ENCODE measurements at places on chromosomes 1 and 21.

DNA sequence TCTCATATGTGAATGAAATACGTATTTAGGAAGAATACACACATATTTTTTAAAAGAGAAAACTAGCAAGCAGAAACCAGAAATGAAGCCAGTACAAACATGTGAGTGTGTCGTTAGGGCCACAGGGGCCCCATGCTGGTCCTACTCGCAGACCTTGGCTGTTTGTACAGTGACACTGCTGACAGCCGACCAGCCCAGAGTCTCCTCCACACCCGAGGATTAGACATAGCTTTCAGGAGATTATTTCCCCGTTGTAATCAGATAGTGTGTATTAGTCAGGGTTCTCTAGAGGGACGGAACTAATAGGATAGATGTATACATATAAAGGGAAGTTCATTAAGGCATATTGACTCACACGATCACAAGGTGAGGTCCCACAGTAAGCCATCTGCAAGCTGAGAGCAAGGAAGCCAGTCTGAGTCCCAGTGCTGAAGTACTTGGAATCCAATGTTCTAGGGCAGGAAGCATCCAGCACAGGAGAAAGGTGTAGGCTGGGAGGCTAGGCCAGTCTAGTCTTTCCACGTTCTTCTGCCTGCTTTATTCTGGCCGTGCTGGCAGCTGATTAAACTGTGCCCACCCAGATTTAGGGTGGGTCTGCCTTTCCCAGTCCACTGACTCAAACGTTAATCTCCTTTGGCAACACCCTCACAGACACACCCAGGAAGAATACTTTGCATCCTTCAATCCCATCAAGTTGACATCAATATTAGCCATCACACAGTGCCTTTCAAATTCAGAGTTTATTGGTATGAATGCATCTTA is 51.2 kb downstream of the DIP2A start:
- DNase-seq = no peak

GRCh38 chr1:208535511-208535910 is 291.3 kb upstream of the PLXNA2 start:
- no peak for DNase-seq

- DNase-seq = no peak
Observed at GRCh38 chr1:58886611-58887010, 102.8 kb upstream of the JUN start.

- no peak for DNase-seq
Observed at GRCh38 chr1:74478979-74479378, 33.4 kb downstream of the LRRC53 start.

Measured in stimulated activated CD4-positive, alpha-beta T cell treated with anti-CD3 and anti-CD28 coated beads, TNF-alpha, amount 100 ng/mL, for 24 hours (primary cell).